Endothelial cell (in vitro differentiated cells): ENCODE measurements at places on chromosomes 7 and 10.

- DNase-seq: no peak
These were observed 233.8 kb upstream of the PRKCQ start for GRCh38 chr10:6813856-6814255.

DNA sequence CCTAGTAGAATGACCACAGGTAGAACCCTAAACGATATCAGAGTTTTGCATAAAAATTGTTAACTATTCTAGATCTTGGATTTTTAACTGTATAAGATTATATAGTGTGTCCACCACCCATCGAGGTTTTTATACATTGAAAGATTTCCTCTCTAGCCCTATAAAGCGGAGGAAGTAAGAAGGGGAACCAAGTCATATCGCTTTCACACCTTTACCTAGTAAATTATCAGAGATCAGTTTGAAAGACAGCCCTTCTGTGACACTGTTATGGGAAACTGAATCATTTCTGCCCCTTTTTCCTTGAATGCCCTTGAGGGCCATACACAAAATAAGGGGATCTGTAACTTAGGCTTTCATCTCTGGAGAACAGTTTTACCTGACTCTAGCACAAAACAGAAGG, 8.3 kb upstream of the GPR37 start:
- no peak for DNase-seq

GRCh38 chr7:34747867-34748727, 90.1 kb downstream of the NPSR1 start:
- no peak for DNase-seq

- DNase-seq: no peak
These were observed 7.0 kb downstream of the AQP1 start for GRCh38 chr7:30918676-30919075.

DNA sequence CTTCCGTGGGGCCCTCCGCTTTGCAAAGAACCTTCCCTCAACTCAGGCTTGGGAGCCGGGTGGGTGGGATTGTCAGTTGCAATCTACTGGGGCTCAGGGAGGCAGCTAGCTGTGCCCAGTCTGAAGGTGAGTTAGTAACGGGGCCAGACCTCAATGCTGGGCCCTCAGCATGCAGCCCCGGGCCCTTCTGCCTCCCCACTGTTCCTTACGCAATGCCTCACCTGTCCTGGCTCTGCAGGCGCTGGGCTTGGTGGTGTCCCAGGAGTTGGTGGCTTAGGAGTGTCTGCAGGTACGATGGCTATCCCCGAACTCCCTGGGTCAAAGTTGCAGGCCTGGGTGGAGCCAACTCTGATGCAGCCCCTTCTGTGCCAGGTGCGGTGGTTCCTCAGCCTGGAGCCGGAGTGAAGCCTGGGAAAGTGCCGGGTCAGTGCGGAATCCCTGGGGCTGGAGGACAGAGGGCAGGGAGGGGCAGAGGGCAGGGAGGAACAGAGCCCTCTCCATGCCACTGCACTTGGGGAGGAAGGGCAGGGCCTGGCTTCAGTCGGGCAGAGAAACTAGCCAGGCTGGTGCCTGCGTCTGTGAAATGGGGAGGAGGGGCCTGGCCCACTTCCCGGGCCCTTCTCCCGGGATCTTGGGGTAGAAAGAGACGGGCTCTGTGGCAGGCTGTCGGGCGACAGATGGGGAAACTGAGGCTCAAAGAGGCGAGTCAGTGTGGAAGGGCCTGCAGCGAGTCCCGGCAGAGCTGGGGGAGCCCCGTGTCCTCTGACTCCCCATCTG, 15.0 kb downstream of the ELN start:
- DNase-seq: no peak

DNA sequence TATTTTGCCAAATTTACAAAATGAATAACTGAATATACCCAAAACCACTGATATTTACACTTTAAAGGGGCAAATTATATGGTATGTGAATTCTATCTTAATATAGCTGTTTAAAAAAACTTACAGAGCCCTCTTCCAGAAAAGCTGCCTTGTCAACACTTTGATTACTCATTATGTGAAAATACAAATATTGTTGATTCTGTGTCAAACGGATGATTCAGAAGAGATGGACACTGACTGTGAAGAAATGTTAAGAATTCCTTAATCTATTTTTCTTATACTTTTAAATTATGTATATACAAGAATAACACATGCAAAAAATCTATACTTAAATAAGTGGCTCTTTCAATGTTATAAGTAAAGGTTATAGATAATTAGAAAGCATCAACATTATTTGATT, 41.5 kb downstream of the SMURF1 start:
- no peak for DNase-seq

DNA sequence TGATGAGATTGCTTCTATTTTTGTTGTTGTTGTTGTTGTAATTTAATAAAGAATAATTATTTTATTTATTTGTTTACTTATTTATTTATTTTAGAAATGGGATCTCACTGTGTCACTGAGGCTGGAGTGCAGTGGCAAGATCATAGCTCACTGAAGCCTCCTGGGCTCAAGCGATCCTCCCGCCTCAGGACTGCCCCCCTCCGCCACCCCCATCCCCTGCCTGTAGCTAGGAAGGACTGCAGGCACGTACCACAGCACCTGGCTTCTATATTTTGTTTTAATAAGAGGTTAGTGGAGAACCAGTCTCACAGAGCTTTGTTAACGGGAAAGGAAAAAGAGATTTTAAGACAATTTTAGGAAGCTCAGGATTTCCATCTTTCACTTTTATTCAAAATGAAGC, 19.5 kb upstream of the SMC3 start:
- DNase-seq: no peak

- DNase-seq: no peak
These were observed 36.0 kb upstream of the DLD start for GRCh38 chr7:107854989-107855388.

- DNase-seq: peak; percentile 51
These were observed 9.9 kb downstream of the NYAP1 start for GRCh38 chr7:100493476-100494264.

- no peak for DNase-seq
These were observed 33.8 kb downstream of the AMZ1 start for GRCh38 chr7:2721842-2722241.

DNA sequence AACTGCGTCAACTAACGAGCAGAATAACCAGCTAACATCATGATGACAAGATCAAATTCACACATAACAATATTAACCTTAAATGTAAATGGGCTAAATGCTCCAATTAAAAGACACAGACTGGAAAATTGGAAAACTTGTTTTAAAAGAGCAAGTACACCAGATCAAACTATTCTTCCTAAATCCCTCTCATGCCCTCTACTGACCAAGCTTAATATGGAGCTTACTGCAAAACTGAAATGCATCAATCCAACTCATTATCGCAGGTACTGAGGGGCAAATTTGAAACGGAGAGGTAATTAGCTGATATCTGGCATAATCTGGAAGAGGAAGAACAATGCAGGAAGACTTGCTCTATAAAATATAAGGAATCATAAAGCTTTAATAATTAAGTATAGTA, 1223.8 kb downstream of the NXPH1 start:
- no peak for DNase-seq

DNA sequence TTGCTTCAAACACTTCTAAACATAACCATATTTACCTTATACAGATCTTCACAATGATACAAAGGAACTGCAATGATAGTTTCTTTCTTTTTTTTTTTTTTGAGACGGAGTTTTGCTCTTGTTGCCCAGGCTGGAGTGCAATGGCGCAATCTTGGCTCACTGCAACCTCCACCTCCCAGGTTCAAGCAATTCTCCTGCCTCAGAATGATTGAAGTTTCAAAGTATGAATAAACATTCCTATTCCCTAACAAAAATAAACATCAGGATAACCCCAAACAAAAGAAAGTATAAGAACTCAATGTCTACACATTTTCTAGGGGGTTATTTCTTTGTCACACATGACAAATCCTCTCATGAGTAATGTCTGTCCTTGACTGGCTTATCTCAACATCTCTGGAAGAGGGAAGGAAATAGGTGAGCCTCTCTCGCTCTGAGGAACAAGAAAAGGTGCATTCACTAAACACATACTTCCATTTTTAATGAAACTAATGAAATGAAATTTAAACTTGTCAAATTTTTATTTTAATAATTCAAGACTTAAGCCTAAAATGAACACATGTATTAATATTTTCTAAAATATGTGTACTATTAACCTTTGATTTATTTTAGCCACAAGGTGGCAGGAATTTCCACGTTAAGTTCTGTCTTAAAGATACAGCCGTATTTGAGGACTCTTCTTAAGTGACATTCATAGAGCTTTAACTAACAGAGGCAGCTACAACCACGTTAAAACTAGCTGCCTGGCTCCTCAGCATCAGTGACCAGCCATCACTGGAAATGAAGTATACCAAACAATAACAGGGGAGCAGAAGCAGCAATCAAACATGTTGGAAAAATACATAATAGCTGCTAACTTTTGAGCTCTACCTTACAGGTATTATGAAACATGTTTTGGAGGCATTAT, 58.3 kb downstream of the MALSU1 start:
- no peak for DNase-seq

DNA sequence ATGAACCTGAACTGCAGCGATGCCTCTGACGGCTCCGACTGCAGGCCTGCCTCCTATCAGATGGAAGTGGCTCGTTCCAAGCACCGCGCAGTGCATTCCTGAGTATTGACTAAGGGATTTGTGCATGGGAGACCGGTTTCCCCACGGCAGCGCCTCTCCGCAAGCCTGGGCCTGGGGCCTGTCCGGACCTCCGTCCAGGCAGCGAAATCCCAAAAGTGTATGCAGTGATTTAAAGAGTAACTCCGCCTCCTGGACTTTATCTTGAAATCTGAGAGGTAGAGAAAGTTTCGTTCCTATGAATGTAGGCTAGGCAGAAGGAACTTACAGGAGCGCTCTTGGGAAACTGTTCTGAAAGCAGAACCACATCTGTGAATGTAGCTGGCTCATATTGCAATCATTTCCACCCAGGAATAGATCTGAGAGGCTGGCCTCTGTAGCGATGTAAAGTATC, 106.2 kb upstream of the CELF2 start:
- DNase-seq: no peak

DNA sequence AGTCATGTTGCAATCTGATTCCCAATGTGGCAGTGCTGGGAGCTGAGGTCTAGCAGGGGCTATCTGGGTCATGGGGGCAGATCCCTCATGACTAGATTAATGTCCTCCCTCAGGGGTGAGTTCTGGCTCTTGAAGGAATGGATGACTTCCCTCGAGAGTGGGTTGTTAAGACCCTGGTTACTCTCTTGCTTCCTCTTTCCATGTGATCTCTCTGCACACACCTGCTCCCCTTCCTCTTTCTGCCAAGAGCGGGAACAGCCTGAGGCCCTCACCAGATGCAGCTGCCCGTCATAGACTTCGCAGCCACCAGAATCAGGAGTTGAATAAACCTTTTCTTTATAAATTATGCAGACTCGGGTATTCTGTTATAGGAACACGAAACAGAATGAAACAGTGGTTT, 37.8 kb downstream of the SFMBT2 start:
- no peak for DNase-seq
